ENCODE measurements at places on chromosomes 3 and 15. TPM values are rescaled to one million over a fixed set of nuclear protein-coding genes. Genes with fewer than 3 reads are reported as not detected.
A peak's percentile ranks its signal among the peaks of the same experiment; 100 is the strongest.

DNA sequence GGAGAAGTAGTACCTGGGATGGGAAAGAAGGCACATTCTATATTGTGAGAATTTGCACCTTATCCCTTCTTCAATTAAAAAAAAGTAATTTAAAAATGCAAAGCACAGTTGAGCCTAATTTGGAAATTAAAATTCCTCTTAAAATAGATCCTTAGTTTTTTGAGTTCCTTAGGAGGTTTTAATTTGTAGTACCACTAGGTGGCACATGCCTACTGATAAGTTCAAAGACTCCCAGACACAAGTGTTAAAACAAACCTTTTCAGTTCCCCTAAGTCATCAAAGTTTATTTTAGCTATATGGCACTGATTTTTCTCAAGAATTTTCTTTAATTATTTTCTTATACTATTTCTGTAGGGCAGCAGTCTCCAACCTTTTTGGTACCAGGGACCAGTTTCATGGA, 127.6 kb upstream of the AZI2 start:
- DNase-seq: no peak
- no peak overlapping the region for H3K4me3 ChIP-seq
- H3K36me3 ChIP-seq: no peaks in the 10 kb centered on the region
- no peaks in the 10 kb centered on the region for H3K4me1 ChIP-seq
- no peaks in the 10 kb centered on the region for H3K27me3 ChIP-seq

DNA sequence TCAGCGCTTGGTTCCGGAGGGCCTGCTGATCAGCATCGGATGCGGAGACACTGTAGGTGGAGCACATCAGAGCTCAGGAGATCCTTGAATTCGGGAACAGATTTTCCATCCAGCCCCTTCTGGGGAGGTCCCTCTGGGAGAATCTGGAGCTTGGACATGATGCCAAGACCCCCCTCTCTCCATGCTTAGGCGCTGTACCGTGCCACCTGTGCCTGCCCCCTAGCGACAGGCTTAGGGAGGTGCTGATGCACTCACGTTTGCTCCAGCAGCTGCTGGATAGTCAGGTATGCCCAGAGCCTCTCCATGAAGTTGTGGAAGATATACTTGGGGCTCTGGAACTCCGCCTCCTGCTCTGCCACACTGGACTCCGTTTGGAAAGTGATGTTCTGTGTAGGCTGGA, 9.7 kb downstream of the ITIH4 start:
- no peak overlapping the region for H3K4me3 ChIP-seq
- no peaks in the 10 kb centered on the region for H3K27me3 ChIP-seq
- no peaks in the 10 kb centered on the region for H3K36me3 ChIP-seq
- H3K27ac ChIP-seq: no peak overlapping the region
- DNase-seq: peak; percentile 50

GRCh38 chr3:52886049-52886730, 11.2 kb downstream of the STIMATE start:
- H3K27me3 ChIP-seq: no peaks in the 10 kb centered on the region
- H3K36me3 ChIP-seq: peaks cover 14% of the 10 kb centered on the region
- peaks cover 11% of the 10 kb centered on the region for H3K4me1 ChIP-seq
- no peak for DNase-seq
- H3K4me3 ChIP-seq: no peak overlapping the region
- no peak overlapping the region for H3K27ac ChIP-seq

GRCh38 chr3:172101107-172101506, 61.7 kb downstream of the FNDC3B start:
- no peaks in the 10 kb centered on the region for H3K27me3 ChIP-seq
- no peak overlapping the region for H3K4me3 ChIP-seq
- H3K36me3 ChIP-seq: no peaks in the 10 kb centered on the region

GRCh38 chr3:122263974-122264588, 61.0 kb upstream of the CSTA start:
- H3K36me3 ChIP-seq: no peaks in the 10 kb centered on the region
- no peak overlapping the region for H3K27ac ChIP-seq
- H3K4me3 ChIP-seq: no peak overlapping the region
- peaks cover 3% of the 10 kb centered on the region for H3K4me1 ChIP-seq

The PLA2G4E gene
- not detected for total RNA-seq

DNA sequence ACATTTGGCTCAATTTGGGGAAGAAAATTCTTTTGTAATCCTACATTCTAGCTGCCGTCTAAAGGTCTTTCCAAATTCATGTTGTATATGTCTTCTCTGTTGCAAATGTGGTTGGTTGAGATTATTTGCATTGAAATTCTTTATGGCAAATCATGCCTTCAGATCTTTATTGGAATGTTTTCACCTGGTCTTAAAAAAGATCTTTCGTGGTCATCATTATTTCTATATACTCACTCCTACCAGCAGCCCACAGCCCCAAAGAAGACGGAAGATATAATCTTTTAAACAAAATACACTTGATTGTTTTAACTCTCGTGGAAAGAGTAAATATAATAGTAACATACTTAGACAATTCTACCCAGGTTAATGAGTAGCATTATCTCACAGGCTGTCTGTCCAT, 41.5 kb upstream of the PPARG start:
- no peak overlapping the region for H3K4me3 ChIP-seq
- H3K27me3 ChIP-seq: peaks cover 30% of the 10 kb centered on the region
- DNase-seq: no peak
- no peak overlapping the region for H3K27ac ChIP-seq

- no peaks in the 10 kb centered on the region for H3K36me3 ChIP-seq
- no peaks in the 10 kb centered on the region for H3K4me1 ChIP-seq
These were observed 94.0 kb downstream of the SOX2 start for GRCh38 chr3:181805703-181806102.

DNA sequence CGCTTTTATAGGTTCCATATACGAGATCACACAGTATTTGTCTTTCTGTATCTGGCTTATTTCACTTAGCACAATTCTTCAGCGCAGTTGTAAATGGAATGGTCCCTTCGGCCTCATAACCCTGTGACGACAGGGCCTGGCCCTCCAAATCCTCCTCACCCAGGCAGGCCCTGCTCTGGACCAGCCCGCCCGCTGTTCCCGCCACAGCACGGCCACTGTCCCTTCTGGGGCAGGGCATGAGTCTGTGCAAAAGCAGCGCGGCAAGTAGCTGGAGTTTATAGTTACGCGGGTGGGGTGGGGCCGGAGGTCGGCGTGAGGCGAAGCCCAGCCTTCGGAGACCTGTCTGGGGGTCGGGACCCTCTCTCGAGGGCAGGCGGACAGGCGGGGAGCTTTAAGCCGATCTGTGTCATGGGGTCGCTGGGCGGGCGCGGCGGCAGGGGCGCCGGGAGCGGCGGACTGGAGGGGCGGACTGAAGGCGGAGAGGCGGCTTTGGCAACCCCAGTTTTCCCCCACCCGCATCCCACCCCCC, 543 bp downstream of the ARPIN start:
- peaks cover 6% of the 10 kb centered on the region for H3K4me1 ChIP-seq
- no peak overlapping the region for H3K4me3 ChIP-seq
- H3K36me3 ChIP-seq: no peaks in the 10 kb centered on the region

- H3K4me1 ChIP-seq: peaks cover 39% of the 10 kb centered on the region
- H3K27me3 ChIP-seq: no peaks in the 10 kb centered on the region
- peak overlapping the region; percentile 3 for H3K27ac ChIP-seq
- H3K4me3 ChIP-seq: peak overlapping the region; percentile 84
- H3K36me3 ChIP-seq: peaks cover 6% of the 10 kb centered on the region
These were observed 1.9 kb downstream of the DNAJA4 start for GRCh38 chr15:78266229-78266628.

GRCh38 chr3:20250786-20251185, 64.8 kb upstream of the SGO1 start:
- H3K36me3 ChIP-seq: no peaks in the 10 kb centered on the region
- H3K4me1 ChIP-seq: no peaks in the 10 kb centered on the region
- no peak overlapping the region for H3K4me3 ChIP-seq

DNA sequence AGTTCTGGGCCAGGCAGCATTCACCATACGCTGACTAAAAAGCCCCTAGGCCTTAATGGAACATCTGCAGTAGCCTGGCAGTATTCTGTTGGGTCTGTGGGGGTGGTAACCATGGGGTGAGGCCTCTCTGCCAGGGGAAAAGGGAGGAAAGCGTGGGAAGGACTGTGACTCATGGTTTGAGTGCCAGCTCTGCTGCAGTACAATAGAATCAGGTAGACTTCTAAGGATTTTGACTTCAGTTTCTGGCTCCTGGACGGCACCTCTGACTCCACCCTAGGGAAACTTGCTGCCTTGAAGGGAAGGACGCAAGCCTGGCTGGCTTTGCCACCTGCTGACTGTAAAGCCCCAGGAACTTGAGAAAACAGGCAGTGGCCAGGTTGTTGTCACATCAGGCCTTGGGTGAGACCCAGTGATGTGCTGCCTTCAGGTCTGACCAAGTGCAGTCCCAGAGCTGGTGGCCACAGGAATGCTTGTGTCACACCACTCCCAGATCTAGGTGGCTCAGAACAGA, 148.6 kb downstream of the SUCNR1 start:
- H3K27me3 ChIP-seq: peaks cover 1% of the 10 kb centered on the region
- DNase-seq: peak; percentile 32
- no peaks in the 10 kb centered on the region for H3K36me3 ChIP-seq
- no peak overlapping the region for H3K27ac ChIP-seq
- H3K4me1 ChIP-seq: peaks cover 9% of the 10 kb centered on the region
- H3K4me3 ChIP-seq: no peak overlapping the region

The SLC2A2 gene
- not detected for total RNA-seq

GRCh38 chr3:21059404-21059803, 691.6 kb downstream of the ZNF385D start:
- H3K4me1 ChIP-seq: no peaks in the 10 kb centered on the region
- no peak overlapping the region for H3K4me3 ChIP-seq
- DNase-seq: no peak
- H3K27me3 ChIP-seq: no peaks in the 10 kb centered on the region

- no peak overlapping the region for H3K27ac ChIP-seq
- peak; percentile 20 for DNase-seq
- H3K4me1 ChIP-seq: peaks cover 87% of the 10 kb centered on the region
- peaks cover 3% of the 10 kb centered on the region for H3K36me3 ChIP-seq
These were observed 463.6 kb downstream of the SHQ1 start for GRCh38 chr3:72384602-72385001.

The PRTG gene
- total RNA-seq: not detected

DNA sequence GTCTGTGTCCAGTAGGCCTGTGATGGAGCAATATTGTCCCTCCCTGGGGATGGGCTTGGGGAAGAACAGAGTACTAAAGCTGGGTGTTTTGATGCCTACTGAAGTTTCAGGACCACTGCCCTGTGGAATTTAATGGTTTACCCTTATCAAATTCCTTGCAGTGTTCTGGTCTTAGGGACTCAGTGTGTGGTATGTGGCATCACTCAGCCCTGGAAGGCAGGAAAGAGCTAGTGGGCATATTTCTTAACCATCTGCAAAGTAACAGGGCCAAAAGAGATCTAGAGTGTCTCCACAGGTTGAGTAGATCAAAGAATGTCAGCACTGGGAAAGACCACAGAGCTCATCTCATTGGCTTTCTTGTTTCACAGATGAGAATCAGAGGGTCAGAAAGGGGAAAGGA, 11.8 kb upstream of the SCN10A start:
- no peaks in the 10 kb centered on the region for H3K36me3 ChIP-seq
- DNase-seq: no peak
- no peaks in the 10 kb centered on the region for H3K4me1 ChIP-seq
- no peak overlapping the region for H3K4me3 ChIP-seq
- H3K27ac ChIP-seq: no peak overlapping the region

DNA sequence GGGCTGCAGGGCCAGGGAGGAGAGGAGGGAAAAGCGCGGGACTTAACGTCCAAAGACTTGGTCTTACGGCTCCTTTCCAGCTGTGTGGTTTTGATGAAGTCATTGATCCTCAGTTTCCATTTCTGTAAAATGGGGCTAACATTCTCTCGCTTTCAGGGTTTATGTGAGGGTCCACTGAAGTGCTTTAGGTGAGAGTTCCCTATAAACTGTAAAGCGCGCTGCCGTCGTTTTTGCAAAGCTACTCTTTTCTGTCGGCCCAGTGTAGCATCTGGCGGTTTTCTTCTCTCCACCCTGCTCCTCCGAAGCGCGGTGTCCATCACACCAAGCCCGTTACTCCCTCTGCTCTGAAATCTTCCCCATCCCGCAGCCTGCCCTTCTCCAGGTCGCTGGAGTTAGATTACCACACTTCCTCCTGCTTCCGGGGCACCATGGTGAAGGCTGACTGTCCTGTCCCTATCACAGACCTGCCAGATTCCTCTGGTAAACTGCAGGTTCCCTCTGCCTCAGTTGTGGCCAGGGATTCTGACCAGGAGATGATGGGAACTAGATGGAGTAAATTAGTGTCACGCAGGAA, 702 bp upstream of the DNAJC17 start:
- peaks cover 6% of the 10 kb centered on the region for H3K36me3 ChIP-seq
- peak overlapping the region; percentile 86 for H3K4me3 ChIP-seq
- peaks cover 23% of the 10 kb centered on the region for H3K4me1 ChIP-seq

The GOLGA6B gene
- total RNA-seq: not detected

The TMEM40 gene
- not detected for total RNA-seq

DNA sequence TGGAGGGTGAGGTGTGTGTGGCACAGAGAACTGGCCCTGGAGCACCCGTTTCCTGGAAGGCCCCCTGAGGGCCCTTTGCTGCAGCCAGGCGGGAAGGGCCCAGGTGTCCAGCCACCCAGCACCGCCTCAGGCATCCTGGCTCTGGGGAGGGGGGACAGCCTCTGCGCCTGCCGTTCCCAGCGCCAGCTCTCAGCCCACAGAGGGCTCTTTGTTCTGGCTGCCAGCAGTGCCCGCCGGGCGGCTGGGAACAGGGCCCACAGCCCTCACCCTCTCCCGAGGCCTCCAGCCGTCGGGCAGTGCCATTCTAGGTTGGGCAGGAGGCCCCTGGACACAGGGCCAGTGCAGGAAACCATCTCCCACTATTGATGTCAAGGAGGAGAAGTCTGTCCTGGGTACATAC, 8.3 kb downstream of the SLC38A3 start:
- H3K27ac ChIP-seq: no peak overlapping the region
- H3K27me3 ChIP-seq: no peaks in the 10 kb centered on the region
- no peak for DNase-seq
- H3K4me1 ChIP-seq: no peaks in the 10 kb centered on the region
- no peaks in the 10 kb centered on the region for H3K36me3 ChIP-seq
- H3K4me3 ChIP-seq: no peak overlapping the region

The CEP19 gene
- 4.4 TPM for total RNA-seq

DNA sequence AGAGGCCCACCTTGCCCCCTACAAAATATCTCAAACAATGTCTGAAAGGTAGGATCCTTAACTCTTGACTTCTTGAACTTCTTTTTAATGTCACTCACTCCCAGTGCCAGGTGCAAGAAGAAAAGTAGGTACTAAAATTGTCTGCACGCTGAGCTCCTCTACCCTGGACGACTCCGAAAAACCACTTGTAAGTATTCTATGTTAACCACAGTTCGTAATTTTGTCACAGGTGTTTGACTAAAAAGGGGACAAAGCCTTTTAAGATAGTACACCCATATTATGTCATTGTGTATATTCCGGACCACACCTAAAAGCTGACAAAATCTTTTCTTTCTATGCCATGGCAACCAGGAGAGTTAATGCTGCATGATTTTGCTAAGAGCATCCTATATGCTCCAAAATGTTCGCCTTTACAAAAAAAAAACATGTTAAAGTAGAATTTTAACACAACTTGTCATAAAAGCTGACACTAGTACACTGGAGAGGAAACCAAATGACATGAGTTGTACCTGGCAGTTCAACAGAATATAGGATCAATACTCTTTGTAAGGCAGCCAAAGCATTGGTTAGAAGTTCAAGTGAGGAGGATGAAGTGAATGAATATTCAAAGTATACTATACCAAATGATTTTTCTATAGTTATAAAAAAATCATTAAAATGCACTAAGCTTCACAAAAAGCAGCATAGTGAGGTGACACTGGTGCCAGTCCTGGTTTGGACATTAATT, 210.5 kb downstream of the FOXP1 start:
- peak; percentile 41 for DNase-seq
- peak overlapping the region; percentile 11 for H3K4me3 ChIP-seq
- peaks cover 79% of the 10 kb centered on the region for H3K4me1 ChIP-seq
- H3K27ac ChIP-seq: peak overlapping the region; percentile 9
- H3K27me3 ChIP-seq: no peaks in the 10 kb centered on the region

The HOMER2 gene
- total RNA-seq: 2.3 TPM
